Neural crest cell (in vitro differentiated cells): ENCODE measurements at places on chromosomes 7 and 10. TPM values are rescaled to one million over a fixed set of nuclear protein-coding genes. Genes with fewer than 3 reads are reported as not detected.

- H3K27me3 ChIP-seq = no peaks in the 10 kb centered on the region
- no peak overlapping the region for H3K27ac ChIP-seq
- H3K36me3 ChIP-seq = no peaks in the 10 kb centered on the region
- H3K4me3 ChIP-seq = no peak overlapping the region
- H3K4me1 ChIP-seq = peaks cover 22% of the 10 kb centered on the region
- no peak for DNase-seq
Measured at GRCh38 chr7:92639213-92639896, 49.2 kb upstream of the FAM133B start.

Gene SMKR1
- 2.5 and 5.3 TPM in 2 replicates for total RNA-seq

DNA sequence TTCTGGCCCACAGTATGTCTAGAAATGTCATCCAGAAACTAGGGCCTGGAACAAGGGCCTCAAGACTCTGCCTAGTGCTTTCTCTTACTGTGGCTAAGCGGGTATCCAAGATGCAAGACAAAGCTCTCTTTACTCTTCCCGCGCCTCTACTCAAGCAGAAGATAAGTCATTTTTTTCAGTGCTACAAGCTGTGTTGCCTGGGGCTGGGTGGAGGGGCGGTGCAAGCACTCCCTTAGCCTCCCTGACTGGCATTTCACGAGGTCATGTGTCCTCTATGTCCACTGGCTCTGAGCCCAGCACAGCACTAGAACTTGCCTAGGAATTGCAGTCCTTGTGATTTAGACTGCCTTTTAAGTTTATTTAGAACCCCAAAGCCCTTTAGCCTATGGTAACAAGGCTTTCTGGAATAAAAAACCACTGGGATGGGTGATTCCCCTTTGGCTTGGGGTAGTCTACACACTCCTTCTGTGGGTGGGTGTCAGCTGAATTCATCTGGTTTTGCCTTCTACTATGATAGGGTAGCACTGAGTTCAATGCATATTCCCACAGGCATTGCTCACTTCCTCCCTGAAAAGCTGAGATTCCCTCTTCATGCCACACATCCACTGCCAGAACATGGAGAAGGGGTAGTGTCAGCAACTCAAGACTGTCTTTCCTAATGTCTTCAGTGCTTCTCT, 371.8 kb upstream of the KCND2 start:
- H3K27ac ChIP-seq = no peak overlapping the region
- no peak overlapping the region for H3K4me3 ChIP-seq
- DNase-seq = no peak
- H3K36me3 ChIP-seq = no peaks in the 10 kb centered on the region
- H3K27me3 ChIP-seq = no peaks in the 10 kb centered on the region

Gene STEAP4
- total RNA-seq = not detected in 2 replicates

Gene IDI2
- total RNA-seq = not detected in 2 replicates

Gene CABCOCO1
- total RNA-seq = 0.30 TPM in 1 of 2 replicates, not detected in the other

- no peak overlapping the region for H3K27ac ChIP-seq
- peaks cover 7% of the 10 kb centered on the region for H3K4me1 ChIP-seq
- no peak overlapping the region for H3K4me3 ChIP-seq
- peaks cover 27% of the 10 kb centered on the region for H3K36me3 ChIP-seq
- H3K27me3 ChIP-seq = no peaks in the 10 kb centered on the region
Measured at GRCh38 chr7:155653803-155654202, 9.3 kb downstream of the RBM33 start.
